ENCODE measurements at places on chromosomes 6 and 20. TPM values are rescaled to one million over a fixed set of nuclear protein-coding genes. Genes with fewer than 3 reads are reported as not detected.

DNA sequence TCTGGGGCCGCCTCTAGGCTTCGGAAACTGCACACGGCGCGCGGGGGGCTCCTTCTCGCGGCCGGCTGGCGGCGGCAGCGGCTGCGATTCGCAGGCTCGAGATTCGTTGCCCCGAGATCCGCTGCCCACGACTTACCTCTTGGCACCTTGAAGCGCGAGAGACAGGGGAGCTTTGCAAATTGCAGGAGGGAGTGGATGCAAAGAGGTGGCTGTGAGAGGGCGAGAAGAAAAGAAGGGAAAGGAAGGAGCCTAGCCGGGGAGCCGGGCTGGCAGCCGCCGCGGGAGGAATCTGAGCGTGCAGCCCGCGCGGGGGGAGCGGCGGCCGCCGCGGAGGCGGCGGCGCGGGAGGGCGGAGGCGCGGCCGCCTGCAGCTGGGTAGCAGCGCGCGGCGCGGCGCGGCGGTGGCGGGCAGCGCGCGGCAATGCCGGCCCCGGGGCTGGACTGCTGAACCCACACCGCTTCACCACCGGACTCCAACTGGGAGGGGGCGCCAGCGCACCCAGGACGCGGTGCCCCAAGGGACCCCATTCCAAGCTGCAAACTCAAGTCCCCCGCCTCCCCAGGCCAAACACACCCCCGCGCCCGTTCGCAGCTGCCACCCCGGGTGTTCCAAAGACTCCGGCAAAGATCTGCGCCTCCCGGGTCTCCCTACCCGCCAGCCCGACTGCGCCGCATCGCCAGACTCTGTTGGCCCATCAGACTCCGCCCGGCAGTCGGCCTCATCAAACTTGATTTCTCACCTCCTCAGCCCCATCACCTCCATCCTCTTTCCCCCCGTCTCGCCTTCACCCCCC, 44.2 kb upstream of the SUPT3H start:
- H3K4me3 ChIP-seq, result peak overlapping the region; percentile 20
- H3K27ac ChIP-seq, result peak overlapping the region; percentile 37
- DNase-seq, result peak; percentile 72
- H3K36me3 ChIP-seq, result no peaks in the 10 kb centered on the region
- peaks cover 46% of the 10 kb centered on the region for H3K27me3 ChIP-seq
- peaks cover 4% of the 10 kb centered on the region for H3K4me1 ChIP-seq

DNA sequence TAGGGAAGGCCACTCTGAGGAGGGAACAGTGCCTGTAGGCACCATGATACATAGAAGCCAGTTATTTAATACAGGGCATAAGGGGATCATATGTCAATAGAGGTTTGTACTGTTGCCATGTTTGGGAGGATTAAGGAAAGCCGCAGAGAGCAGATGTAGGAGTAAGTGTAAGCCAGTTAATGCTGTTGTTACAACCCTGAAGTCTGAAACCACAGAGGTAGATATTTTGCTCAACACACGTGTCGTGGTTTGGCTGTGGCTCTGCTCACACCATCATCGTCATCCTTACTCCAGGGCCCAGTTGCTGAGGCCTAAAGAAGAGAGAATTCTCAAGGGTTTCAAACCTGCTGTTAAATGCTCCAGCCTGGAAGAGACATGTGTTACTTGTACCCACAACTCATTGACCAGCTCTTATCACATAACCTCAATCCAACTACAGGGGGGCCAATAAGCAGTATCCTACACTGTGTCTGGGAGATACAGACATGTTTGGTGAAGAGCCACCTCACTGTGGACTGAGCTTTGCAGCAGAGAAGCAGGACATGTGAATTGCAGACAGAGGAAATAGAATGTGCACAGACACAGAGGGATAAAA, 31.0 kb upstream of the PSMF1 start:
- no peaks in the 10 kb centered on the region for H3K4me1 ChIP-seq
- H3K4me3 ChIP-seq, result no peak overlapping the region
- no peaks in the 10 kb centered on the region for H3K36me3 ChIP-seq
- DNase-seq, result no peak

Gene PRKN
- total RNA-seq, result 11.2 TPM

DNA sequence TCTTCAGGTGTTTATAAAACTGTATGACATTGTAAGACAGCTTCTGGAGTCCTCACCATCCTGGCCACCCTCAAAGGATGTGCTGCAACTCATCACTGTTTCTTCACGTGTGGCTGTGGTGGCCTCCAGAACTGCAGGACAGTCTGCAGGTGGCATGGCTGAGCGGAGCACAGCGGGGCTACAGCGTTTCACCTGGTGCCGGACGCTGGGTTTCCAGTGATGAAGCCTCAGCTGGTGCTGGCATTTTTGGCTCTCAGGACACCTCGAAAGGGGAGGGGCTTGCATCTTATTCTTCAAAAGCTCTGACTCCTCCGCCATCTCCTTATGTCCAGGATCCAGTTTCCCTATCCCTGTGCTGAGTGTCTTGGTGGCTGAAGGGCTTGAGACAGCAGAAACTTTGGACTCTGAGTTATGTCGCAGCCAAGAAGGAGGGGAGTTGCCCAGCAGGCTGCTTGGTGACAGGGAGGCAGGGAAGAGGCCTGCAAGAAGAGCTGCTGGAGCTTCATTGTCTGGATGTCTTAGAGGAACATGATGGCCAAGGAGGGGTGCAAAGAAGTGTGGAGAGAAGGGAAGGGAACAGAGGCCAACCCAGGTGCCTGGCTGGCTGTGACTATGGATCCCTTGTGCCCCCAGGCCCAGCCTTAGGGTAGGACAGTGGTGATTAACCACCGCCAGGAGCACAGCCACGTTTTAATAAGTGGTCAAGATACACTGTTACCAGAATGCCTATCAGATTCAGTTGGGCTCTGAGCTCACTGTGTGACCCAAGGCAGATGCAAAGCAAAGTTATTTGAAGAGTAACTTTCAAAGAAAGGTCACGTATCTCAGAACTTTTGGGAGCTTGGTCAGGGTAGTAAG, 58.7 kb downstream of the GTF2H5 start:
- H3K27ac ChIP-seq, result no peak overlapping the region
- no peaks in the 10 kb centered on the region for H3K4me1 ChIP-seq
- H3K36me3 ChIP-seq, result no peaks in the 10 kb centered on the region
- no peaks in the 10 kb centered on the region for H3K27me3 ChIP-seq

GRCh38 chr20:5196149-5196548, 69.3 kb downstream of the CDS2 start:
- no peaks in the 10 kb centered on the region for H3K27me3 ChIP-seq
- peaks cover 20% of the 10 kb centered on the region for H3K36me3 ChIP-seq
- H3K27ac ChIP-seq, result no peak overlapping the region

GRCh38 chr6:74713941-74714340, 491.9 kb downstream of the COL12A1 start:
- no peaks in the 10 kb centered on the region for H3K27me3 ChIP-seq
- no peaks in the 10 kb centered on the region for H3K4me1 ChIP-seq
- H3K4me3 ChIP-seq, result no peak overlapping the region
- H3K27ac ChIP-seq, result no peak overlapping the region
- no peak for DNase-seq

DNA sequence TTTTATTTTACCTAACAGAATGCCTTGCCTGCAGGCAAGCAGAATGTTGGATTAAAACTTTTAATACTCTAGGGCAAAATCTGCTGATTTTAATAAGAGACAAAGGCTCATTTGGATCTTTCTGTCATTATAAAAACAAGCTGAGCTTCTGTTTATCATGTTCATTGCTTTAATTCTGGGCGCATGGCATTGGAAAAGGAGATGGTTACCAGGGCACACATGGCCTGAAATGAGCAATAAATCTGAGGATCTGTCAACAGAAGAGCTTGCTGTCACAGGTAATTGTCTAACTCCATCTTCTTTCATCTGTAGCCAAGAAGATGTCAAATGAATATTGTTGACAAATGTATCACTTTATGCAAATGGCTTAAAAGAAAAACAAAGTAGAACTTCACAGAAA, 439.6 kb downstream of the DOK5 start:
- H3K4me1 ChIP-seq, result no peaks in the 10 kb centered on the region
- no peak overlapping the region for H3K27ac ChIP-seq
- H3K36me3 ChIP-seq, result no peaks in the 10 kb centered on the region
- no peak overlapping the region for H3K4me3 ChIP-seq
- no peak for DNase-seq

Gene MED20
- total RNA-seq, result 20.4 TPM

Gene AAR2
- total RNA-seq, result 27.6 TPM

- no peak overlapping the region for H3K27ac ChIP-seq
- H3K4me3 ChIP-seq, result no peak overlapping the region
- no peaks in the 10 kb centered on the region for H3K27me3 ChIP-seq
Observed at GRCh38 chr20:39880890-39881289, 808.1 kb downstream of the MAFB start.

Gene FAM217A
- not detected for total RNA-seq

Gene VSX1
- total RNA-seq, result not detected

DNA sequence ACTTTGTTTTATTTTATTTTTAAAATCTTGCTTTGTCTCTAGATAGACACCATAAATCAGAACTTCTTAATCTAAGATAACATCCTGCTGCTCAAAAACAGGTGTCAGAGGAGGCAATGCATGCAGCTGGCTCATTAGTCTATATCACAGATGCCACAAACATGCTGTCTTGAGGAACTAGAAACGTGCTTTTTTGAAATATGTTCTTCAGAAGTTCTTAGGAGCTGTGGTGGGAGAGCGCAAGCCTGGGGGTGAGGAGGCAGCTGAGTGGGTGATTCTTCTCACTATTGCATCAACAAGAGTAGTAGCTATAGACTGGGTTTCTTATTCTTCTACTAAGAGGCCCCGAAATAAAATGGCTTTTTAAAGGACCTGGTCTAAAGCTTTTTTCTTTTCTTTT, 23.4 kb downstream of the IL22RA2 start:
- H3K27ac ChIP-seq, result no peak overlapping the region
- no peak for DNase-seq
- H3K4me3 ChIP-seq, result no peak overlapping the region

Gene TEAD3
- total RNA-seq, result 19.2 TPM

DNA sequence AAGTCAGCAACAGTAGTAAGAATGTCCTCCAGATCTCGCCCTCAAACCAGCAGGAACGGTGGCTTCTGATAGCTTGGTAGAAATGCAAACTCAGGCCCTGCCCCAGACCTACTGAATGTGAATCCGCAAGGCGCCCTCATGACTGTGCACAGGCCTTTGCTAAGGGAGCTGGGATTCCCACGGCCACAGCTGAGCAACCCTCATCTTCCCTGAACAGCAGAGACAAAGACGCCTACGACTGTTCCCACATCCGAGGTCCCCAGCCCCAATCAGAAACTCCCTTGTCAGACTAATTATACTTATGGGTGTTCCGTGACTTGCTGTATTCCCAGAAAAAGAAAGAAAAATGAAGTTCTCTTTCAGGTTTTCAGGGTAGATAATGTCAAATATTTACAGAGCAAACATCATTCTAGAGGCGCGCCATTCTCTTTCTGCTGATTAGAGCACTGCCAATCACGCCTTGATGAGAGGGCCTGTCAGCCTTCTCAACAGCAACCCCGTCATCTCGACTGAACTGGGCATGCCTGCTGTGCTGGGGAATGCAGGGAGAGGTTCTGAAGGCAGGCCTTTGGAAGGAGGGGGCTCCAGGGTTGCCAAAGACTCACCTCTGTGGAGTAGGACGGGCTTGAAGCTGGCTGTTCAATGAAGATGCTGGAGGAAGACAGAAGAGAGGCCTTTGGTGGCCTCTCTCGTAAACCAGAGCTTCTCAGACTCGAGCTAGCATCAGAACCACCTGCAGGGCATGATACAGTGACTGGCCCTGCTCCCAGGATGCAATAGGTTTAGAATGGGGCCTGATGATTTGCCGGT, 79.9 kb downstream of the ZNF217 start:
- DNase-seq, result no peak
- H3K4me3 ChIP-seq, result no peak overlapping the region
- H3K27me3 ChIP-seq, result no peaks in the 10 kb centered on the region

GRCh38 chr20:63081351-63081750, 74.6 kb upstream of the BHLHE23 start:
- no peaks in the 10 kb centered on the region for H3K36me3 ChIP-seq
- no peak overlapping the region for H3K4me3 ChIP-seq
- no peaks in the 10 kb centered on the region for H3K4me1 ChIP-seq
- no peak overlapping the region for H3K27ac ChIP-seq
- no peak for DNase-seq
- H3K27me3 ChIP-seq, result peaks cover 12% of the 10 kb centered on the region

Gene MYBL2
- total RNA-seq, result 4.7 TPM

Gene AGPAT1
- 52.6 TPM for total RNA-seq

DNA sequence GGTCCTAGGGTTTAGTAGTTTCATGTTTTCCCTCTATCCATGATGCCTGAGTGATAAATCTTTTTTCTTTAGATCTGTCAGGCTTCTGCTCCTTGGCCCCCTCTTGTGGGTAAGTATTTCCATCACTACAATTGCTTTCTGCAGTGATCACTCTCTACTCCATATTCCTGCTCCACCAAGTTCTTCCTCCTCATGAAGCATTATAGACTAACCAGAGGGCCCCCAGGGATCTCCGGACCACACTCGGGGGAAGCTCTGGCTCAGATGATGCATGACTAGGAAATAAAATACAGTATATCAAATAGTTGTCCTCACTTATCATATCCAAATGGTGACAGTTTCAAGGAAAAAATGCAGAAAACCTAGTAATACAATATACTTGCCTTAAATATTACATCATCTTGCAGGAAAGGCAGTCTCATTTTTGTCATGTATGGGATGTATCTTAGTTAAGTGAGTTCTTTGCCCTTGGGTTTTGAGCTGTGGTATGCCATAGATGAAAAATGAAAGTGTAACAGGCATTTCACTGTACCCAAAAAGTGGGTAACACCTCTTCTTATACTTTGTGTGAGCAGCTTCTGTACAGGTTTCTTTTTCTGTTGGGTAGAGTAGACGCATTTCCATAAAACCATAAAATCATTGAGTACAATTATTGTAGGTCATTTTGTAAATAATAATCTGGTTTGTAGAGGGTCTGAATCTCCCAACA, 200.9 kb upstream of the EYA4 start:
- H3K27ac ChIP-seq, result no peak overlapping the region
- H3K4me3 ChIP-seq, result no peak overlapping the region
- no peaks in the 10 kb centered on the region for H3K27me3 ChIP-seq
- DNase-seq, result no peak

GRCh38 chr20:41609474-41609873, 8.7 kb downstream of the CHD6 start:
- no peak overlapping the region for H3K4me3 ChIP-seq
- no peaks in the 10 kb centered on the region for H3K27me3 ChIP-seq
- H3K36me3 ChIP-seq, result no peaks in the 10 kb centered on the region
- peaks cover 8% of the 10 kb centered on the region for H3K4me1 ChIP-seq
- no peak for DNase-seq

Gene LIN28B
- total RNA-seq, result 0.14 TPM

GRCh38 chr6:16698997-16699868, 62.0 kb downstream of the ATXN1 start:
- DNase-seq, result no peak
- H3K27ac ChIP-seq, result peak overlapping the region; percentile 50
- H3K4me3 ChIP-seq, result no peak overlapping the region
- no peaks in the 10 kb centered on the region for H3K36me3 ChIP-seq

DNA sequence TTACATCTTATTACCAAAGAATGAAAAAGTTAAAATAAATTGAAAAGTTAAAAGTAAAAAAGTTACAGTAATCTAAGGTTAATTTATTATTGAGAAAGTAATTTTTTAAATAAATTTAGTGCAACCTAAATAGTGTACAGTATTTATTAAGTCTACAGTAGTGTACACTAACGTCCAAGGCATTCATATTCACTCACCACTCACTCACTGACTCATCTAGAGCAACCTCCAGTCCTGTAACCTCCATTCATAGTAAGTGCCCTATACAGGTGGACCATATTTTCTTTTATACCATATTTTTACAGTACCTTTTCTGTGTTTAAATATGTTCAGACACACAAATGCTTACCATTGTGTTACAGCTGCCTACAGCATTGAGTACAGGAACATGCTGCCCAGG, 624.7 kb upstream of the NOX3 start:
- no peak overlapping the region for H3K4me3 ChIP-seq
- no peaks in the 10 kb centered on the region for H3K27me3 ChIP-seq
- H3K36me3 ChIP-seq, result no peaks in the 10 kb centered on the region
- H3K27ac ChIP-seq, result no peak overlapping the region
- no peaks in the 10 kb centered on the region for H3K4me1 ChIP-seq
